ENCODE measurements at places on chromosomes 11 and 22. TPM values are rescaled to one million over a fixed set of nuclear protein-coding genes. Genes with fewer than 3 reads are reported as not detected.

IFITM10 gene
- total RNA-seq = 4.5 TPM

DNA sequence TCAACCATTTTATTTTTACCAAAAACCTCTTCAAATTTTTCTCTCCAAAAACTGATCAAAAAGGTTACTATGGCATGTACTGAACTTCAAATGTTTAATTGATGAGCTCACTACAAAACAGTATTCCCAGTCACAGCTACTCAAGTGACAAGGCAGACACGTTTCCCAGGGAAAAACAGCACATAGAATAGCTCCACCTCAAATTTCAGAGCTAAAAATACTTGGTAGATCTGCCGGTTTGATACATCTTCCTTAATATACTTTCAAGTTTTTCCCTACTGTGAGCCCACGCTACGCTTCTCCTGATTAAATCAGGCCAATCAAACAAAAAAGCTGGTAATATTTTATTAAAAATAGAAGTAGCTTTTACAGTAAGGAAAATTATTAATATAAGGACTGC is 100.4 kb downstream of the EFCAB6 start:
- DNase-seq = no peak

DNA sequence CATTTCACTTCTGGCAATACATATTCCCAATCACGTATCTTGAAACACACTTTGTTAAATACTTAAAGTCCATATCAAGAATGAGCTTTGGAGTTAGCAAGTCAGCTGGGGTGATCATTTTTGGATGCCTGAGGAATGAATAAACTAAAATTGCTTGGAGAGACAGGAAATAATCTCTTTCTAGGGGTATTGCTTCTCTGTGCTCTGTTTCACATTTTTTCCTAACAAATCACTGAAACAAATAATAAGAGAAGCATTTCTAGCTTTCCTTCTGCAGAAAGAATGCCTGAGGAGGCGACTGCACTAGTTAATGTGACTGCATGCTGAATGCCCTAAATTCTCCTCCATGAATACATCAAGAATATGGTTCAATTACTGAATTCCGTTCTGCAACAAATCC is 541.4 kb upstream of the CCDC90B start:
- no peak for DNase-seq

- no peak for DNase-seq
These were observed 101.4 kb upstream of the ARHGAP42 start for GRCh38 chr11:100585728-100586127.

OR5P2 gene
- total RNA-seq = not detected

GRCh38 chr11:76691655-76692054 is 21.1 kb upstream of the LRRC32 start:
- DNase-seq = no peak

All from cerebellum (tissue), 4 donors.